ENCODE measurements at places on chromosomes 13 and 19. TPM values are rescaled to one million over a fixed set of nuclear protein-coding genes. Genes with fewer than 3 reads are reported as not detected.

NDUFB7 gene
- total RNA-seq = 117 TPM

RASAL3 gene
- total RNA-seq = 66.2 TPM

ERICH6B gene
- not detected for total RNA-seq

ZNF625 gene
- 2.8 TPM for total RNA-seq

METTL21C gene
- not detected for total RNA-seq

DNA sequence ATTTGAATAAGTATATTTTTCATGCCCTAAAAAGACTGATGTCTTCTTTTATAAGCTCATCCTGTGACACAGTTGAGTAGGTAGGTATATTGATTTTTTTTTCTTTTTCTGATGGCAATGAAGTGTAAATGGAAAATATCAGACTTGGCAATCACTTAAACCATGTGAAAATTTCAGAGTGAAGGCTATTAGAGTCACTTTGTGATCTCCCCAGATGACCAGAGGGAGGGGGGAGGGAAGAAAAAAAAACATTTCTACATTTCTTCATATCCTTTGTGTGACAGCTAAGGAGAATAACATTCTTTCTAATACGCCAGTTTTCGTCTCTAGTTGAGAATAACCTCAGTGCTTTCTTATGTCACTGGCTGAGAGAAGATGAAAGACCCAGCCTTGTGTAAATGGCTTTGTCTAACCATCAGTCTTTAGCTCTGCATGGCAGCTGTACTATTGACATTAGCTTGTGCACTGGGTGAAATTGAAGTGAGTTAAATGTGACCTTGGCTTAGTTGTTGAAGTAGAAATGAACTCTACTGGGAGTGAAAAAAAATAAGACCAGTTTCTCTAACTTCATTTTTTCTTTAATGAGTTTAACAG lies 332.1 kb upstream of the DACH1 start:
- DNase-seq = no peak

- DNase-seq = no peak
These were observed 287 bp upstream of the B3GLCT start for GRCh38 chr13:31199527-31199848.

GRCh38 chr19:49436381-49437017 lies 4.8 kb downstream of the SLC17A7 start:
- peak; percentile 70 for DNase-seq

DNA sequence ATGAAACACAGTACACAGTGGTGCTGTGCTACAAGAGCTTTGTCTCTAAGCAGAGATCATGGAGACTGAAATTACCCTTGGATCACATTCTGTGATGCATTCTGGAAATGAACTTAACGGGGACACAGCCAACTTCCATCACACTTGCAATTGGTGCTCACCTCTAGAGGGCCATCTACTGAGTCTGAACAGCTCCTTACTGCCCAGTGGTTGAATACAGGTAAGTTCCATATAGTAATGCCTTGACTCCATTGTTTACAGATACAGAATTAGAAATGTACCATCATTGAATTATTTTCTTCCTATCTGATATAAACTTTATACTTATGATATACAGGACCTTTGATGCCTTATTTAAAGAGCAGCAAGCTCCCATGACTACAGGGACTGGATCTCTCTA lies 686.4 kb downstream of the PCDH9 start:
- no peak for DNase-seq

- peak; percentile 85 for DNase-seq
These were observed 17.9 kb upstream of the TINCR start for GRCh38 chr19:5585461-5586299.

DNA sequence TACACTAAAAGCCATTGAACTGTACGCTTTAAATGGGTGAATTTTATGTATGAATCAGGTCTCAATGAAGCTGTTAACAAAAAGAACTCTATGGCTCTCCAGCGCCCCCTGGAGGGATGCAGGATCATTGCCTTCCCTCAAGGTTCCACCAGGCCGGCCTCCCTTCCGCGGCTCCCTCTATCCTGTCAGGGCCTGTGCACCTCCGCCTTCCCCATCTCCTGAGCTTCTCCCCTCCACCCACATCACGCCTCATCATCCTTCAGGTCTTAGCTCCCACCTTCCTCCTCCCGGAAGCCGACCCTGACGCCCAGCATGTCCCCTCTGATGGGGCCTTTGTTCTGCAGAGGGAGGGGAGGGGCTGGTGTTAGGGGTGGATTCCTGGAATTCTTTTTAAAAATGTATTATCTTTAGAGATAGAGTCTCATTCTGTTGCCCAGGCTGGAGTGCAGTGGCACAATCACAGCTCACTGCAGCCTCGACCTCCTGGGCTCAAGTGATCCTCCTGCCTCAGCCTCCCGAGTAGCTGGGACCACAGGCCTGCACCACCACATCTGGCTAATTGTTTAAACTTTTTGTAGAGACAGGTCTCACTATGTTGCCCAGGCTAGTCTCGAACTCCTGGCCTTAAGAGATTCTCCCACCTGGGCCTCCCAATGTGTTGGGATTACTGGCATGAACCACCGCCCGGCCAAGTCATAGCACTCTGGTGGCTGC lies 27.7 kb downstream of the MEIS3 start:
- peak; percentile 91 for DNase-seq

- DNase-seq = no peak
These were observed 18.5 kb downstream of the LNX2 start for GRCh38 chr13:27601803-27602202.

- no peak for DNase-seq
These were observed 47.8 kb upstream of the TCF3 start for GRCh38 chr19:1699998-1700732.

DNA sequence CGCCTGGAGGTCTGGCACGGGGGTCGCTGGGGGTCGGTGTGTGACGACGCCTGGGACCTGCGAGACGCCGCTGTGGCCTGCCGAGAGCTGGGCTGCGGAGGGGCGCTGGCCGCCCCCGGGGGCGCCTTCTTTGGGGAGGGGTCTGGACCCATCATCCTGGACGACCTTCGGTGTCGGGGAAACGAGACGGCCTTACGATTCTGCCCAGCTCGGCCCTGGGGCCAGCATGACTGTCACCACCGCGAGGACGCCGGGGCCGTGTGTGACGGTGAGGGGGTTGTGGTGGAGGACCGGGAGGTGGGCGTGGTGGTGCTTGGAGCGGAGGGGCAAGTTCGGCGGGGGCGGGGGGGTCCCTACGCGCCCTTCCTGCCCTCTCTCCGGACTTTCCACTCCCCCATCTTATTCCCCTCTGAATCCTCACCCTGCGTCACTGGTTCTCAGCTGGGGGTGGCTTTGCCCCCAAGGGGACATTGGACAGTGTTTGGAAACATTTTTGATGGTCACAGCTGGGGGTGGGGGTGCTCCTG lies 5.5 kb downstream of the SSC5D start:
- DNase-seq = no peak

DNA sequence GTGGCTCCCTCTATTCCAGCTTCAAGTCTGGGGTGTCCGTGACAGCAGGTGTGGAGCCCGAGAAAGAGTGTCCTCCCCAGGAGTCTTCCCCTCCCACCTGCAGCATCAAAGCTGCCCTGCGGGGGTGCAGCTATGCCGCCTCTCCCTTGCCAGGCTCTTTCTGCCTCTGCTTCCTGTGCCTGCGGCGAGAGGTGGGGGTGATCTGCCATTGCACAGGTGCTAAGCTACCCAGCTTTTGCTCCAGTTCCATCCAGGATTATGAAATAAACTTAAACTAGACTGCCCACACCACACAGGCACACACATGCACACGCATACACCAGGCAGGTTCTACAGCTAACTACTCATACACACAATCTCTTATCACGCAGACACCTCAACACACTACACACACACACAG lies 104.7 kb upstream of the CLDN10 start:
- no peak for DNase-seq

- DNase-seq = no peak
These were observed 15.3 kb upstream of the ATP12A start for GRCh38 chr13:24664726-24665409.

DNA sequence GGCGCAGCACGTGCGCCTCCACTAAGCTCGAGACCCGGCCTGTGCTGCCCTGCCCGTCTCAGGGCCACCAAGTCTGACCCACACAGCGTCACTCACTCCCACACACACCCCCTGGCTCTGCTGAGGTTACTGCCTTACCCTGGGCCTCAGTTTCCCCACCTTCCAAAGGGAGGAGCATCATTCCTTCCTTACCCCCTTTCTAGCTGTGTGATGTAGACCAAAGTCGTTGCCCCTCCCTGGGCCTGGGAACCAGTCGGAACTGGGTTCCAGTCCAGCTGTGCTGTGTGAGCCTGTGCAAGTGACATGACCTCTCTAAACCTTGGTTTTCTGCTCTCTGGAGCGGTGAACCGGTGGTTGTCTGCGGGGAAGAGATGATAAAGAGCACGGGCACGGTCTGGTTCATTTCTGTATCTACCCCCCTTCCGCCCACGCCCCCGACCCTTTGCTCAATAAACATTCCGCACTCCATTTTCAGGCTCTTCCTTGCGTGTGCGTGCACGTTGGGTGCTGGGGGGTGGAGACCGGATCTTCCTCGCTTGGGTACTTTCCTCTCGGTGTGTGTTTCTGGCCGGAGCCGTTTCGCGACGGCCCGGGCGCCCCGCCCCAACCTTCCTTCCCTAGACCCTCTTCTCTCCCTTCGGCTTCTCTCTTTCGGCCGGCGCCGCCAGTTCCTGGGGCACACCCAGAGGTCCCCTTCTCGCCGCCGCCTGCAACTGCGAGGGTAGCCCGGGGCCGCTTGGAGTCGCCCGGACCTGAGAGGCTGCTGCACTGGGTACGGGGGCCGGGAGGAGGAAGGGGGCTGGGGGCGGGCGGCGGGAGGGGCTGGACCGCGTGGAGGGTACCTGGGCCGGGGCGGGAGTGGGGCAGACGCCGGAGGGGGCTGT lies at the start of gene ZNF581:
Gene ZNF581, plus strand, starts transcription at position 647 of the 884 bp plus-strand sequence. CDS start 923 bp downstream, outside the sequence.
- DNase-seq = peak; percentile 82

- peak; percentile 84 for DNase-seq
These were observed 82.9 kb upstream of the C1QTNF9B start for GRCh38 chr13:23980160-23980551.

- peak; percentile 56 for DNase-seq
These were observed 9.7 kb downstream of the CTU1 start for GRCh38 chr19:51098365-51099046.

Data from activated naive CD4-positive, alpha-beta T cell treated with anti-CD3 and anti-CD28 coated beads for 36 hours (primary cell).